ENCODE measurements at places on chromosomes 5 and 9. TPM values are rescaled to one million over a fixed set of nuclear protein-coding genes. Genes with fewer than 3 reads are reported as not detected.

The GADD45G gene
- total RNA-seq, result 0.21 TPM

The TRIM36 gene
- 2.4 TPM for total RNA-seq

The LURAP1L gene
- 13.9 TPM for total RNA-seq

The ADAMTS13 gene
- total RNA-seq, result 0.49 TPM

The PCDHB14 gene
- 0.06 TPM for total RNA-seq

The LVRN gene
- 0.10 TPM for total RNA-seq

The DCP2 gene
- 13.6 TPM for total RNA-seq

The CERCAM gene
- total RNA-seq, result 36.1 TPM

The SMU1 gene
- total RNA-seq, result 22.2 TPM

Data from A549 treated with DMSO at 1 μM for 4 hours (cell line).